ENCODE measurements at places on chromosomes 1 and 21.

GRCh38 chr1:10177876-10178275 is 32.5 kb upstream of the KIF1B start:
- DNase-seq = no peak

GRCh38 chr21:41754479-41754891 is 12.4 kb downstream of the RIPK4 start:
- no peak for DNase-seq

GRCh38 chr1:30664103-30664755 is 59.2 kb downstream of the MATN1 start:
- no peak for DNase-seq

- no peak for DNase-seq
Observed at GRCh38 chr1:237730826-237731350, 159.8 kb downstream of the ZP4 start.

GRCh38 chr1:53176452-53177208 is 20.0 kb upstream of the CPT2 start:
- no peak for DNase-seq

DNA sequence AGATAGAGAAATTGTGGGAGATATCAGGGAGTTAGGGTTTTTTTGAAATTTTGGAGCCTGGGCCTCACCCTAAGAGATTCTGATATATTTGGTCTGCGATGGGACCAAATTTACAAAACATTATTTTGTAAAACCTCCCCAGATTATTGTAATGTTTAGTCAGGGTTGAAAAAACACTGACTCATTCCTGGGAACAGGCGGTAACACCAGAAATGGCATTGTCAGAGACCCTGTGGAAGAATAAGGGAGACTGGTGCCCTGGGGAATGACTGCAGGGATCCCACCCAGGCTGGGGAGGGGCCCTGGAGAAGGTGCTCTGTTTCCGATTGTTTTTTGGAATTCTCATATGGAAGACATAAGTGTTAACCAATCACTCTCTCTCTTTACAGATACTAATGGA is 13.1 kb upstream of the STRIP1 start:
- no peak for DNase-seq

Data from suppressor macrophage treated with lipopolysaccharide for 4 hours (primary cell).